Astrocyte (in vitro differentiated cells and primary cell): ENCODE measurements at places on chromosomes 2 and 18. TPM values are rescaled to one million over a fixed set of nuclear protein-coding genes. Genes with fewer than 3 reads are reported as not detected.

Gene CTLA4
- not detected in 2 replicates for total RNA-seq

Gene C2orf80
- not detected in 2 replicates for total RNA-seq

Gene SMYD1
- total RNA-seq: not detected in 2 replicates

Gene ARID5A
- 11.3 and 11.8 TPM in 2 replicates for total RNA-seq

Gene KIAA2012
- not detected in 2 replicates for total RNA-seq

Gene ALLC
- not detected in 2 replicates for total RNA-seq

Gene REG1B
- not detected in 2 replicates for total RNA-seq

Gene DPY30
- 63.7 and 71.1 TPM in 2 replicates for total RNA-seq

Gene ASXL3
- total RNA-seq: 6.4 and 8.2 TPM in 2 replicates

Gene BOLL
- not detected in 2 replicates for total RNA-seq

Gene PAX8
- total RNA-seq: 0.48 and 1.2 TPM in 2 replicates

Gene GAREM1
- total RNA-seq: 9.0 and 9.9 TPM in 2 replicates

Gene SNED1
- total RNA-seq: 0.23 and 0.48 TPM in 2 replicates
